Progenitor cell of endocrine pancreas (in vitro differentiated cells): ENCODE measurements at places on chromosomes 1 and 21.

- DNase-seq: no peak
These were observed 33.4 kb upstream of the OSBPL9 start for GRCh38 chr1:51583532-51583931.

- DNase-seq: no peak
These were observed 91.9 kb upstream of the BACE2 start for GRCh38 chr21:41076064-41076463.

DNA sequence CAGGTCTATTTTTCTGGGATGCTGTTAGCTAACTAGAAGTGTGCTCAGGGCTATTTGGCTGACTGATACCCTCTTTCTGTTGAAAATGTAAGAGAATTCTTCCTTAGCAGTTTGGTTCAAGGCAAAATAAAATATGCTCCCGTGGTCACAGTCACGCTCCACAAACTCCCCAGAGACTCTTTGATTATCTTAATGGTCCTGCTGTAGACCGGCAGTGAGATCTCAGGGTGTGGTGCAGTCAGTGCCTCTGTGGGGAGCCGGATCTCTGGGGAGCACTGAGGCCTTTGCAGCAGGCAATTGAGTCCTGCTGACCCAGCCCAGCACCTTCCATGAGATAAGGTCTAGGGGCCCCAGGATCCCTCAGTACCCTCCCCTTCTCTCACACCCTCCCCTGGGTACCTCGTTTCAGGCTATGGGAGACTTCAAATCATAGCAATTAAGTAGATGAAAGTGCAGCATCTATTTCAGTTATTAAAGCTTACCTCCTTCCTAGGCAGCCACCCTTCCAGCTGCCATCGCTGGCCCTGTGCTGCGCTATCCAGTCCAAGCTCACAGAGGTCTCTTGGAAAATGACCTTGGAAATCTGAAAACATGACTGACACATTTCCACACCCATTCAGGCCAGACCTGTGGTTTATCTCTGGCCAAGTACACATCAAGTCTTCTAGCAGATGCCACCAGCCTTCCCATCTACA lies 98.1 kb downstream of the SEC16B start:
- no peak for DNase-seq

GRCh38 chr1:170555370-170555769 lies 23.4 kb downstream of the GORAB start:
- no peak for DNase-seq

DNA sequence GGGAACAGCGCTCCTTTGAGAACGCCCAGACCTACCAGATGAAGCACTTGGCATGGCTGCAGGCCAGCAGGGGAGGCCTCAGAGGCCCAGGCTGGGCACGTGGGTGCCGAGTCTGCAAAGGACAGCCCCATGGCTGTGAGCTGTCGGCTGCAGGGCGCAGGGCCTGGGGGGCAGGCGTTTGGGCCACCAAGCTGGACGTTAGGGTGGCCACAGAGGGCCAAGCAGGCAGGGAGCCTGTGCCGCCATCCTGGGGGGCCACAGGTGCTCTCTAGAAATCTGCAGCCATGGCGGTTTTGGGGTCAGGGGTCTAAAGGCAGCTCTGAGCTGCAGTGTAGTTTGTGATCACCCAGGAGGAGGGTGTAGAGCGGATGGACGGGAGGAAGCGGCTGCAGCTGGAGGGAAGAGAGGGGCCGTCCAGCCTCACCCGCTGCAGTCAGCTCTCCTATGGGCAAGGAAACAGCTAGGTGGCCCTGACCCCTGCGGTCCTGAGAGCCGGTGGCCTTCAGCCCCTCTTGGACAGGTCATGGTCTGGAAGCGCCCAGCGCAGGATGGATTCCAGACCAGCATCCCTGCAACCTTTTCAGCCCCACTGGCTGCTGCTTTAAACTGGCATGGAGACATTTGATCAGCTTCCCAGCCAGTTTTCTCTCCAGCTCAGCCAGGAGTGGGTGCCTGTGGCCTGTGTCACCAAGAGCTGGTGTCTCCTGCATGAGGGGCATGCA lies 11.0 kb downstream of the IBA57 start:
- no peak for DNase-seq

GRCh38 chr1:83632906-83633305 lies 366.0 kb downstream of the TTLL7 start:
- DNase-seq: no peak

DNA sequence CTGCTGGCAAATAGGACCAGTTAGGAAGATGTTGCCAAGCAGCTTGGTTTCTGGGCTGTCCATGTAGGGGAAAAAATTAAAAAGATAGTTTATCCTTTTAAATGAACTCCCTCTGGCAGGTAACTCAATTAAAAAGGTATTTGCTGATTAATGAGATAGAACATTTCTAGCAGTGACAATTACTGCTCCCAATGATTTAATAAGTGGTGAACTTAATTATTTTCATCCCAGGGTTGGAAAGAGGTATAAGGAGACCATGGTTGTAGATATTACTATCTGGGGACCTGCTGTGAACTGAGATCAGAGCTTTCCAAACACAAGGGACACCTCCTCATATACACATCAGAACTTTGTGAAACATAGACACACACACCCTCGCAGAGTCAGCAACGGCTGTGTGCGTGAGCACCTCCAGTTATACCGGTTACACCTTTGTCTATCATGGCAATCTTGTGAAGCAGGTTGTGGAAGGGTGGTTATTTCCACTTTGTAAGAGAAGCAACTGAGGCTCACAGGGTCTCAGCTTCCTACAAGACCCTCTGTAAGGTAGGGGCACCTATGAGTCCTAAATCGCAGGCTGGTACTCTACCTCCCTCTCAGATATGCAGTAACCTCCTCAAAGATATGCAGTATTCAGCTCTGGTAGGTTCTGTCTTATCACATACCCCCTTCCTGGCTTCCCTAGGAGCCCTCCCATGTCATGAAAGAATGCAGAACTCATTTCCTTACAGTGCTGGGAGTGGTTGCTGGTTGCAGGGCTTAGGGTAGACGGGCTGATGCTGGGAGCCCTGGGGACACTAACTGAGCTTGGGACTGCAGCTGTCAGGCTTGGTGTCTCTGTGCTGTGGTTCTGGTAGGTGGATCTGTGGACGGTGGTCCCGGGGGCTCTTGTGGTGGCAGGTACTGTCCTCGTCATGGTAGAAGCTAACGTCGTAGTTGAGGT lies 18.5 kb upstream of the MAGOH start:
- DNase-seq: no peak

GRCh38 chr21:34606051-34606450 lies 8.9 kb downstream of the RCAN1 start:
- DNase-seq: no peak

DNA sequence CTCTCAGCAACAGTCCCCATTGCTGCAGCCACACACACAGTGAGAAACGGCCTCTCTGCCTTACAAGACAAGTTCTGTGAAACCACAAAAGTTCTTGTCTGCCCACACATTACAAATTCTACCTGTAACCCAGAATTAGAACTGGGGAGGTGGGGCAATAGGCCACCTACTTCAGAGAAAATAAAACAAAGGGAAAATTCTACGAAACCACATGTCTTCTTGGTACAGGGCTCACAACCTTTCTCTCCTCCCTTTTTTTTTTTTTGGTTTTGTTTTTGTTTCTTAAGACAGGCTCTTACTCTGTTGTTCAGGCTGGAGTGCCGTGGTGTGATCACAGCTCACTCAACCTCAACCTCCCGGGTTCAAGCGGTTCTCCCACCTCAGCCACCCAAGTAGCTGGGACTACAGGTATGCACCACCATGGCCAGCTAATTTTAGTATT lies 30.2 kb downstream of the LPAR3 start:
- DNase-seq: no peak

DNA sequence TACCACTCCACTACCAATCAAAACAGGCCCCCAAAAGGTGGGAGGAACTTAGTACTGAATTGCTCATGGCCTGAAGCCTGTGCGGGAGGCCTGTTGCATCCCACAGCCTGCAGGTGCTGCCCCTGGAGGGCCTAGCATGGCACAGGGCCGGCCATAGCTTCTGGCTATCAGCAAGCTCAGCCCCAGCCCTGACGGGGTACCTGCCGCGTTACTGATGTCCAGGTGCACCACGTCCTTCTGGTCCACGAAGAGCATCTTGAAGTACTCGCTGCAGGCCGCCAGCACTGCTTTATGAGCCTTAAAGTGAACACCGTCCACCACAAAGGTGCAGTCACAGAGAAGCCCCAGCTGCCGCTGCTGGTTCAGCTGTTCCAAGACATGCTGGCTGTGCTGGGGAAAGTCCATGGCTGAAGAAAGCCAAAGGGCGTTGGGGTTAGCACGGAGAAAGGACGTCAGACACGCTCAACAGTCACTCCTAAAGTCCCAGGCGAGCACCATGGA lies 27.8 kb downstream of the ZBTB17 start:
- DNase-seq: no peak

DNA sequence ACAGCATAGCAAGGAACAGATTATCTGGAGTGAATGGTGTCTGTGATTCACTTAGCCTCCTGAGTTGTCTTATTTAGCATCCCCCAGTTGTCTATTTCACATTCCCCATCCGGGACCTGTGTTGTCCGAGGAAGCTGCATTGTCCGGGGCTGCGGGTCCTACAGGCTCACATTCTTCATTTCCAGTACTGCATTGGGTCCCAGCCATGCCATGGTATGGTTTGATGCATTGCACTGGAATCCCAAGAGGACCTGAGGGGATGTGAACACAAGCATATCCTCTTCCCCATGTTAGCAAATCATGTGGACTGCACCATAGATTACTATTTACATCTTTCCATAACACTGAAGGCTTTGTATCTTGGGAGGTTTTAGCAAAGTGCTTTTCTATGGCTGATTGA lies 48.2 kb upstream of the PRELP start:
- no peak for DNase-seq

DNA sequence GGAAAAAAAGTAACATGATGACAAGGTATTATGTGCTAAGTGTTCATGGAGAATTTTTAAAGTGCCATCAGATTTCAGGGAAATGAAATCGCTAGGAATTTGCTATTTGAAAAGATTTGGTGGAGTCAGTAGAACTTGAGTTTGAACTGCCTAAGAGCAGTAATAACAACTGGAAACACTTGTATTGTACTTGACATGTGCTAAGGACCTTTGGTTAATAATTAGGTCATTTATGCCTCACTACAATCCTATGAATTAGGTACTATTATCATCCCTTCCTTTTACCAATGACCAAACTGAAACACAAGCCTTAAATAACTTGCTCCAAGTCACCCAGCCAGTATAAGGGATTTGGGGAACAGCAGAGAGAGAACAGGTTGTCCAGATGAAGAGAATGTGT lies 133.4 kb downstream of the NTNG1 start:
- no peak for DNase-seq

GRCh38 chr21:42245331-42246193 lies 26.6 kb downstream of the ABCG1 start:
- DNase-seq: no peak

GRCh38 chr1:167854184-167854583 lies 59.8 kb downstream of the ADCY10 start:
- no peak for DNase-seq

- no peak for DNase-seq
These were observed 4.2 kb upstream of the ZNF496 start for GRCh38 chr1:247335882-247336281.

GRCh38 chr1:14604414-14604813 lies 5.9 kb downstream of the KAZN start:
- DNase-seq: no peak

DNA sequence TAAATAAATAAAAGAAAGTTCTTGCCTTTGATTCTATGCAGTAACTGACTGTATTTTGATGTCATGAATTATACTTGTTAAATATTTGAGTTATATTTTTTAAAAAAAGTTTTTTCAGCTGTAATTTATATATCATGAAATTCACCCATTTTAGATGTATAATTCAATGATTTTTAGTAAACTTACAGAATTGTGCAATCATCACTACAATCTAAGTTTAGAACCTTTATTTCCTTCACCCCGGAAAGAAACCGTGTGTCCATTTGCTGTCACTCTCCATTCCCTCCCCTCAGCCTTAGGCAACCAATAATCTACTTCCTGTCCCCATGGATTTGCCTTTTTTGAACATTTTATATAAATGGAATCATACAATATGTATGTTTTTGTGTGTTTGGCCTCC lies 32.5 kb upstream of the DISC1 start:
- DNase-seq: no peak

DNA sequence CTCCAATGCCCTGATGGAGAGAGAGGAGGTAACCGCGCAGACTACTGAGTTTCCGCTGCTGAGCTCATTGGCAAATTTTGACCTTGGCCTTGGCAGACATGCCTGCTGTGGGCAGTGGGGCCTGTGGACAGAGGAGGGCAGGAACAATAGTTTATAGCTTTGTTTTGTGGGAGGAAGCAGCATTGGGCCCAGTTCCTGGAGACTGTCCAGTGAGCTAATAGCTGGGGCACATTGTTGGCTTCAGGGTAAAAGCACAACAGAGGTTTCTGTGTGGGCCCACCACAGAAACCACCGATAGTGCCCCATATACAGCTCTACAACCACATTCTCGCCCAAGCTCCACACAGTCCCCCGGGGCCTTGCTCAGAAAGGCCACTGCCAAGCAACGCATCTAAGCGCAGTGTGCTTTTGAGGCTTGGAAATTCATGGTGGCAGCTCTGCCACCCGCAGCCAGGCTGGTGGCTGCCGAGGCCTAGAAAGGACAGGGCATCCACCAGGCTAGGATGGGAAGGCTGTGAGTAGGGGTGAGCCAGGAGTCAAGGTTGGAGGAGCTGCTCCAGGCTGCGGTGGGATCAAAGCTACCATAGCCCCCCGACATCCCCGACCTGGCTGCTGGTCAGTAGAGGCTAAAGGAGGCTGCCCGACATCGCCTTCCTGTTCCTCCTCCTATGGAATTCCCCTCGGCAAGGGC lies 43.2 kb downstream of the NEK2 start:
- no peak for DNase-seq

DNA sequence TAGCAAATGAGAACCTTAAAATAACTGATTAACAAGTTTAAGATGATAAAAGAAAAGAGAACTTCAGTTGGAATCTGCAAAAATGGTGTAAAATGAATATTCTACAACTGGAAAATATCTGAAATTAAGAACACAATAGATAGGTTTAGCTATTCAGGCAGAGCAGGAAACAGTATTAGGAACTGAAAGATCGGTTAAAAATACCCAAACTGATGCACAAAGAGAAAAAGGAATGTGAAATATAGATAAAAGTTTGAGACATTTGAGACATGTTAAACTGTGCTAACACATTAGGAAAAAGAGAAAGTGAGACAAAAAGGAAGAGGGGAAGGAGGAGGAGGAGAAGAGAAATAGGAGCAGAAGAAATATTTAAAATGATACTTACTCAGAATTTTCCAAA lies 12.1 kb downstream of the CD55 start:
- no peak for DNase-seq

GRCh38 chr1:183694066-183694465 lies 41.0 kb upstream of the APOBEC4 start:
- DNase-seq: no peak

DNA sequence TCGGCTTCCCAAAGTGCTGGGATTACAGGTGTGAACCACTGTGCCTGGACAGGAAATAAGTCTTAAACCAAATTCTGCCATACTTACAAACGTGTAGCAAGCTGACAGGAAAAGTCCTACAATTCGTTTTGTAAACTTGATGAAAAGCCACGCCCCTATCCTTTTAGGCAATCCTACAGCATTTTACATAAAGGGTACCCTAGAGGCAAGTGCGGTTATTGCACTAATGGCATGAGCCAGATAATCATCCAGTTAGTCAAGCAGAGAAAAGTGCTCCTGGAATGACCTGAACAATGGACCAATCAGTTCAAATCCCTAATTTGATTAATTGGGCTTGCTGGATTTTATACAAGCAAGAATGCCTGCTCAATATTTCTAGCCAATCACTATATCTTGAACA lies 338.2 kb downstream of the KIF26B start:
- DNase-seq: no peak

- no peak for DNase-seq
These were observed 2.2 kb upstream of the MAGI3 start for GRCh38 chr1:113388017-113388620.
